ENCODE measurements at places on chromosomes 5 and 9.

DNA sequence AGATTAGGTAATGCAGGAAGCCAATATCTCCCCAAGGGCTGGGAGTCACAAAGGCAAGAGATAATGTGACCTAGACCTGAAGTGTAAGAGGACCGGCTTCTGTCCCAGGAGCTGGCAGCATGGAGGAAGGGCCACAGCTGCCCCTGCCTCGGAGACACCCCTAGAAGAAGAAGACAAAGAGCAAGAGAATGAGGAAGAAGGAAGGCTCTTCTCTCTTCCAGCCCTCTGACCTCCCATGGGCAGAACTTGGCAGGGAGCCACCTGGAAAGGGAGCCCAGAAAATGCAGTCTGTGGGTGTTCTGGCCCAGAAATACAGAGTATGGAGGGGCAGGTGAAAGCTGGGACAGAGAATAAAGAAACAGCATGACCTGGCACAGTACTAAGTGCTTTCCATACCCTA is 151.0 kb downstream of the C5orf15 start:
- DNase-seq = no peak

GRCh38 chr9:128015696-128016095 is 34.9 kb upstream of the EEIG1 start:
- DNase-seq = no peak

DNA sequence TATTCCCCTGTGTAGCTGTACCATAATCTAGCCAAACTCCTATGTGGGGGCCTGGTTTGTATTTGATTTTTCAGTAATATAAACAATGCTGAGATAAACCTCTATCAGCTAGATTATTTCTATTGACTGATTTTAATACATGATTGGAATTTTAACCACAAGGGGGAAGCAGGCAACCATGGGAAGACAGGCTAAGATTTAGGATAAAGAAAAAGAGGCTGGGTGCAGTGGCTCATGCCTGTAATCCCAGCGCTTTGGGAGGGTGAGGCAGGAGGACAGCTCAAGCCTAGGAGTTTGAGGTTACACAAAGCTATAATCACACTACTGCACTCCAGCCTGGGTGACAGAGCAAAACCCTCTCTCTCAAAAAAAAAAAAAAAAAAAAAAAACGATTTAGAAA is 18.1 kb upstream of the GPX3 start:
- no peak for DNase-seq

- DNase-seq = no peak
Measured at GRCh38 chr5:5492087-5492933, 69.8 kb downstream of the ICE1 start.

- DNase-seq = no peak
Measured at GRCh38 chr9:96567203-96567700, 52.4 kb downstream of the CDC14B start.

DNA sequence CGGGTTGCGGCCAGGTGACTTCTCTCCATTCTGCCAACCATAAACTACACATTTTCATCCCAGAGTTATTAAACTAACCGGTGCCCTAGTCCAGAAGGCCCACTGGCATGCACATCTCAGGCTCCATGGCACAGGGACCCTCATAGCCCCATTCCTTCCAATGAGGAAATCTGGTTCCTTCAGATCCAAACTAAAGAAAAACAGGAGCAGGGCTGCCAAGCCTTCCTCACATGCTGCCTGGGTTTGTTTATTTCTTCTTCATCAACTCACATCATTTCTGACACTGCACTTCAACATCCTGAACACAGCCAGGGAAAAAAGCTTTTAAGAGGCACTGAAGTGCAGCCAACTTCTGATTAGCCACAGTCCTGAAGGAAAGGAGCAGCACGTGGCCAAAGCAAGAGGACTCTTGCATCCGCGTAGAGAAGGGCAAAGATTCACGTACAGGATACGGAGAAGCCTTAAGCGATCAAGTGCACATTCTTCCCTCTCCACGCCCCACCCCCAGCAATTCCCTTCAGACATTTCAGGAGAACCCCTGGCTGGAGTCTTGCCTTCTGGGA is 22.5 kb downstream of the LHFPL2 start:
- no peak for DNase-seq

All from esophagus muscularis mucosa (tissue), 4 donors.